ENCODE measurements at places on chromosomes 11 and 22.

GRCh38 chr22:18984564-18984963 lies 48.5 kb upstream of the PRODH start:
- DNase-seq = no peak

- DNase-seq = peak; percentile 93
These were observed 1.8 kb upstream of the CCND1 start for GRCh38 chr11:69638941-69639681.

DNA sequence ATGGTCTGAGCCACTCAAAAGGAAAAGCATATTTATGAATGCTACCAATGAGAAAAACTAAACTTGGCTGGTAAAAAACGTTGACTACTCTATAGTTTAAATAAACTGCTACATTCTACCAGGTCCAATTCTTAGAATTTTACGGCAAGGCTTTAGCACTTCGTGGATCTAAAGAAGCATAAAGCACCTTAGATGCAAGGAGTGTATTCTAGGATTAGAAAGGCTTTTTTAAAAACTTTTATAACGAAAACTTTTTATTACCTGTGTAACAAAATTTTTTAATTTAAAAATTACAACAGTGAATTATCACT lies 13.9 kb downstream of the PHF21A start:
- no peak for DNase-seq

DNA sequence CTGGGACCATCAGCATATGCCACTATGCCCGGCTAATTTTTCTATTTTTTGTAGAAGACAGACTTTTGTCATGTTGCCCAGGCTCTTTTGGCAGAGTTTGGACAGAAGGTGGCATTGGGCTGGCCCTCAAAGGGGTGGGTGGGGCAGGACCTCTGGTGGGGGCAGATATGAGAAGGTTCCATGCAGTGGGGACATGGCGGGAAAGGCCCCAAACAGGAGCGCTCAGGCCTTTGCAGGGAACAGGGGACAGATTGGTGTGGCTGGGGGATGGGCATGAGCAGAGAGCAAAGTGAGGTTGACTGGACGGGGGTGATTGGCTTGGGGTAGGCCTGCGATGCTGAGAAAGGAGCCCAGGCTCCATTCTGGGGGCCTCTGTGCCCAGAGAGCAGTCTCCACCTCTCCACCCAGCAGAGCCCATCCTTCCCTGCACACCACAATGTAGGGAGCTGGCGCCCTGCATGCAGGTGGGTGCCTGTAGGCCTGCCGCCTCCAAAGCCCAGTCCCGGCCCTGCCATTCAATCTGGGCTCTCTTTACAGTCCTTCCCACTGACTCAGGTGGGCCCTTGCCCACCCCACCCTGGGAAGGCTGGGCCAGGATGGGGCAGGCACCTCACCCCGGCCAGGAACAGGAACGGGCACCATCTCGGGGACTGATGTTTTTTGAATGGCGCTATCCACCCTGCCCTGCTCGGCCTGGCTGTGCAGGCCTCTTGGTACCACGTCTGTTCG lies 98.7 kb downstream of the MORC2 start:
- peak; percentile 2 for DNase-seq

GRCh38 chr11:121367844-121368225 lies 75.3 kb downstream of the SC5D start:
- DNase-seq = no peak

DNA sequence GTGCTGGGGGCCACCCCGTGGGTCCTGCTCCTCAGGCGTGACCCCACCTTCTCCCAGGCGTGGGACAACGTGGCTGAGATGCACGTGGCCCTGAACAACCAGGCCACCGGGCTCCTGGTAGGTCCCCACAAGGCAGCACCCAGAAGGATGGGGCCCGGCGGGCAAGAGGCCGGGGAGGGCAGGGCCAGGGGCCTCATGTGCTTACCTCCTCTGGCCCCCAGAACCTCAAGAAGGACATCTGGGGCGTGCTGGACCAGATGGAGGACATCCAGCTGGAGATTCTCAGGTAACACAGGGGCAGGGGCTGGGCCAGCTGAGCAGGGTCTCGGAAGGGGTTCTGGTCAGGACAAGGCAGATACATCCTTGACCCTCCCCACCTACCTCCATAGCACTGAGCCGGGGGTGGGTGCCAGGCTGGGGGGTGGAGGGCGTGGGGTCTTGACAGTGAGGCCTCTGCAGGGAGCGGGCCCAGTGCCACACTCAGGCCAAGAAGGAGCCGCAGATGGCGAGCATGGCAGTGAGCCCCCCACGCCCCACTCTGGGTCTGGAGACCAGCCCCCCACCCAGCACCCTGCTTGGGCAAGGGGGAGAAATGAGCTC lies 186.3 kb downstream of the IGLL1 start:
- no peak for DNase-seq

DNA sequence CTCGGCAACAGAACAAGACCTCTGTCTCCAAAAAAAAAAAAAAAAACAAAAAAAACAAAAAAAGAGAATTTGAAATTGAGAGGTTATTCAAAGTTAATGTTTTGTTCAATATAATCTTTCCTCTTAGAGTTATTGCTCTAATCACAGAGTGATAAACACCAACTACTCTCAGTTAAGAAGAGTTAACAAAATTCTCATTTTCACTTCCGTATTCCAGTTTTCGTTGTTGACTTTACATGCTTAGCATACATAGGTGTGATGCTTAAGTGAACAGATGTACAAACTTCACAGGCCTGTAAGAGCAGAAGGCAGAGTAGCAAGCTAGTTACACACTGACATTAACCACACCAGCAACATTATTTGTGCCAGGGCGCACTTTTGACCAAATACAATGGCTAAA lies 12.3 kb downstream of the EIF4ENIF1 start:
- no peak for DNase-seq

GRCh38 chr22:29806196-29806595 lies 31.9 kb downstream of the ASCC2 start:
- DNase-seq = no peak

DNA sequence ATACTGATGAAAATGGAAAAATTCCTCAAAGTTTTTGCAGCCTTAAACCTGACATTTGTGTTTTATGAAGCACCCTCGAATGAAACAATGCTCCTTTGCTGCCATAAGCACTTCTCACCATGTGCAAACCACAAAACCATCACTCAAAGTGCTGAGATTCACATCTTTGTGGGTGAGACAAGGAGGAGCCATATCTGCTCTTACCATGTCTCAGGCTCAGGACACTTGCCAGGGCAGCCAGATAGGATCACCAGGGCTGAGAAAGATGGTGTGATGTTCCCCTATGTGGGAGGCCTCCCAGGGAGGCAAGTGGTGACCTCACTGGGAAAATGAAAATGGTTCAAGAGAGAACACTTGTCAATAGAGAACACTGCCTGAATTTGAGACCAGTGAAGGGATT lies 120.4 kb downstream of the CCDC34 start:
- DNase-seq = no peak

DNA sequence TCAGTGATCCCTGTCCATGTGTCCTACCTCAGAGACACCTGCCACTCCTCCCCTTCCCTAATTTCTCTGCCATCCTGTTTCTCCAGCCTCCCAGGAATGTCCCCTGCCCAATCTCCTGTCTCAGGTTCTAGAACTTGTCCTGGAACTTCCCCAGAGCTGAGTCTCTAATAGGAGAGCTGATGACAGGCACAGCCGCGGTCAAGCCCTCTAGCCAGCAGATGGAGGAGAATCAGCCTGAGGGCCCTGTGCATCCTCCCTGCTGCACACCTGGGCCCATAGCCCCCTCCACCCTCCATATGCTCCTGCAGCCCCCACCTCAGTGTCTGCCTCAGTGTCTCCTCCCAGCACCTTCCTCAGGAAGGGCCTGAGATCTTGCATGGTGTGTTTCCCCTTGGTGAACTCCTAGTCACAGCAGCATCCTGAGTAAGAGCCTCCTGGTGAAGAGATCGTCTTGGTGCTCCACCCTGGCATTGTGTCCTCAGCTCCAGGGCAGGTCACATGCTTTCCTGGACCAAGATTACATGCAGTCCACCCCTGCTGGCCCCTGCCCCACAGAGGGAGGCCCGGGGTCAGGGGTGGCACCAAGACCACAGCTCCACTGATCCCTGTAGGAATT lies 43.9 kb upstream of the VPREB1 start:
- no peak for DNase-seq

GRCh38 chr11:16941935-16942334 lies 72.3 kb downstream of the PLEKHA7 start:
- DNase-seq = no peak

DNA sequence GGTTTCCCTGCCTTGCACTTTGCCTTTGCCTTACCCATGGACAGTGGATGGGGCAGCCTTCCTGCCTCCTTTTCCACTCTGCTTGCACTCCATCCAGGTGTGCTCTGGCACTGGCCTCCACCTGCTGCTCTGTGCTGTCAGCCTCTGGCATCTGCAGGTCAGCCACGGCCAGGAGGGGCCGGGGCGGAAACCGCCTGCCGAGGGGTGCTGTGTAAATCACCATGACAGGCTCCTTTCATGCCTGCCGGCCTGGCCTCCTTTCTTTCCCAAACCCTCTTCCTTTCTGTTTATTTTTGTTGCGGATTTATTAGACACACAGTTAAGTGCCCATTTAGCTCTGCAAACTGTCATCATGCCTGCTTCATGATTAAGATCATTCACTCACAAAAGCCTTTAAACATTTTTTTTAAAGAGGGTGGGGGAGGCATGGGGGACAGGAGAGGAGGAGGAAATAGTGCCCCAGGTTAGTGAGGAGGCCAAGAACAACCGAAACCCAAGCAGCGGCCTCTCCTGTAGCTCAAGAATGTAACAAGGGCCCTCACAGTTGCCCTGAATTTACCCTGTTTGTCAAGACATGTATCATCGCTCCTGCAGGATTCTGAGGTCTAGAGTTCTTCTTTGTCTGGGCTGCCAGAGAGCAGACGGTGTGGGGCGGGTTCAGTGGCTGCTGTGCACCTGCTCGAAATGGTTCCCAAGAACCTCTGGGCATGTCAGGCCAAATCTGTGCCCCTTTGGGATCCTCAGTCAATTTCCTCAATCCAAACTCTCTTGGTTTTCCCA lies 83.3 kb downstream of the BARX2 start:
- no peak for DNase-seq

All from 8988T (cell line).